ENCODE measurements at places on chromosomes 2 and 18. TPM values are rescaled to one million over a fixed set of nuclear protein-coding genes. Genes with fewer than 3 reads are reported as not detected.
A peak's percentile ranks its signal among the peaks of the same experiment; 100 is the strongest.

GRCh38 chr2:230986520-230987136, 9.3 kb upstream of the SPATA3 start:
- no peak for DNase-seq

- DNase-seq = no peak
Measured at GRCh38 chr2:1626271-1626681, 118.0 kb downstream of the PXDN start.

GRCh38 chr2:239724194-239724849, 300.8 kb downstream of the NDUFA10 start:
- DNase-seq = peak; percentile 67

GRCh38 chr2:191165176-191165643, 14.4 kb upstream of the STAT4 start:
- DNase-seq = peak; percentile 75

DNA sequence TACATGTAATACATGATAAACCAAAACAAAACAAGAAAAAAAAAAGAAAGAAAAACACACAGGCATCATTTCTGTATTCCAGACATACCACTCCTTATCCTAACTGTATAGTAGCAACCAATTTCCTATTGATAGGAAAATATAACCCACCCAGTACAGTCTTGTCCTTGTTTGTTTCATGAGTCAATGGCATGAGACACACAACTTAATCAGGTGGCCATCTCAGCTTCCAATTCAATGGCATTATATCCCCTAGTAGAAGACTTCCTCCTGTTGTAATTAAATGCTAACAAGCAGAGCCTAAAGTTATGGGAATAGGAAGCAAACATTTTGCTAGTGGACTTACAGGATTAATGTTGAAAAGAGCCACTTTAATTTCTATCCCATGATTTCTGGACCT, 121.0 kb upstream of the NOL4 start:
- DNase-seq = no peak

DNA sequence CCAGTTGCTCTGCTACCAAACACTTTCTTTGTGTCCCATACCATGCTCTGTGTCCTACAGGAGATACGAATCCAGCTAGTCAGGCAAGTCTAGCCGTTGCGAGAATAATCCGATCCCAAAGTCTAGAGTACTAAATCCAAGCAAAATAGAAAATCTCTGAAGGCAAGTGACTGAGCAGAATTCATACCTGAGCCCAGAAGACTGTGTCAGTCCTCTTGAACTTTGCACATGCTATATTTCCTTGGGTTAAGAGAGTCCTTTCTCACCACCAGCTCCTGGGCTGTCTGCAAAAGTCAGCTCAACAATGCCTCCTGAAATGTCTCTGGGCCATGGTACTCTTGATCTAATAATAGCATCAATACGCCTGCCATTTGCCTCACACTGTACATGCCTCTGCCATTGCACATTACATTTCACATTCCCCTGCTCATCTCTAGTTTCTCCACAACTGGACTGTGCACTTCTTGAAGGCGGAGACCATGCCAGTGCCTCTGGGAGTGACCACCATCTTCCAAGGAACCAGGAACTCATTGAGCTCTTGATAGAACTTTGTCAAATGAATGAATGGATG, 265.8 kb upstream of the ID2 start:
- peak; percentile 42 for DNase-seq

Gene DSG1
- 17.2 TPM for total RNA-seq
